ENCODE measurements at places on chromosomes 2 and 18.

GRCh38 chr2:114127372-114127771 lies 237.5 kb downstream of the ACTR3 start:
- DNase-seq: no peak

GRCh38 chr18:22314420-22314819 lies 103.3 kb downstream of the CTAGE1 start:
- DNase-seq: no peak

GRCh38 chr2:51219468-51219867 lies 187.5 kb upstream of the NRXN1 start:
- no peak for DNase-seq

DNA sequence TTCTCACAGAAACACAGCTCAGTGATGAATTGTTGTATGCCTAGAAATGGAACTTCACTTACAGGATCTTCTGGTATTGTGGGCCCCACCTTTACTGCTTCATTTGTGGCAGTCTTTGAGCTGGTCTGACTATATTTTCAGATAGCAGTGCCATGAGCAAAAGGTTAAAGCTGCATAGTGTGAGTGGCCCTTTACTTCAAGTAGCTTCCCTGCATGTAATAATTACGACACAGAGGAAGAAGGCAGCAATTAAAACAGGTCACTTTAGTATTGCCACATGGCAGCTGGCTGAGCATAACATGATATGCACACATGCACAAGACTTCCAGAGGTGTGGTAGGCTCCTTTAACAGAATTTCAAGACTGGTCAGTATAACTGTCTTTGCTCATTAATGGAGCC lies 426.3 kb upstream of the ZEB2 start:
- no peak for DNase-seq

DNA sequence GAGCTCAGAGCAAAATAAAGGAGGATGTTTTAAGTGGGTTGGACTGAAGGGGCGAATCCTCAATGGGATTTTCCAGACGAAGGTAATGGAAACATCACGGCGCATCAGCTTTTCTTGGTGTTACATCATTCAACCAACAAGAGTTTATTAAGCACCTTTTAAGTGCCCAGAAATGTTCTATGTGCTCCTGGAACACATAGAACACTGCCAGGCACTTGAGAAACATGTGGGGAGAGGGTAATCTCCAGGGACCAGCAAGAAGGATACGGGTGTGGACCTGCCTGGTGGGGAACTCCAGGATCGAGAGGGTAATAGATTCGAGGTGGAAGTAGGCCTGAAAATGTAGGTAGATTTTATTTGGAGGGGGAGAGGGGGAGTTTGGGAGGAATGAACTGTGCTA lies 168.6 kb downstream of the PRKCE start:
- DNase-seq: no peak

DNA sequence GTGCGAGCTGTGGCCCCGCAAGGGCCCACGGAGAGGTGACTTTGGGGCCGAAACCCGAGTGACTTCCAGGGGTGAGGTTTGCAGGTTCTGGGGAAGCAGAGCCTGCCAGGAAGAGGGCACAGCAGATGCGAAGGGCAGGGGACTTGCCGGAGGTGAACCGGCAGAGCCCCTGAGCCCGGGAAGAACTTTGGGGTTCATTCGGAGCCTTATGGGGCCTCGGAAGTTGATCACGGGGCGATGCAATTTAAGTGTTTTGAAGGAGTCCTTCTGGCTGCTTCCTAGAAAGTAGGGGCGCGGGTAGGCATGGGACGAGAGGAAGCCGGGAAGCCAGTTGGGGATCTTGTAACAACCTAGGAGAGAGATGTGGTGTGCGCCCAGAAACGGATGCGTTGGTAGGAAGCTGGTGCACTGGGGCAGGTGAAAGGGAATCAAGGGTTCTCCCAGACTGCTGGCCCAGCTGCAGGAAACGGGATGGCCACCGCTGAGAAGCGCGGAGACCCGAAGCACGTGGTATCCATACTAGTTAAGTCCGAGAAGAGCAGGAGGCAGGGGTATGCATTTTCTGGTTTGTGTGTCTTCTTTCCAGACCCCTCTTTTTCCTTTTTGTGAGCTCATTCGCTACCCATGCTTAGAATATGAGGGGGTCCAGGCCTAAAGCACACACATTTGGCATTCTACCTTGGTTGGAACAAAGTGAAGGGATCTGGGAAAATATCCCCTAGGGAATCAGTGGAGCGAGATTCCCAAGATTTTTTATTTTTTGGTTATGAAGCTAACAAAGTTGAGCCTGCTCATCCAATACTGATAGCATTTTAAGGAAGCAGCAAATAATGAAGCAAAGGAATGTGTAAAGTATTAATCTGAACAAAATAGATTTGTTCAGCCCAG lies 758 bp downstream of the SCLY start:
- DNase-seq: peak; percentile 52

GRCh38 chr2:126930970-126931590 lies 32.4 kb downstream of the TEX51 start:
- DNase-seq: no peak

- no peak for DNase-seq
Measured at GRCh38 chr2:136248242-136248641, 130.3 kb upstream of the CXCR4 start.

DNA sequence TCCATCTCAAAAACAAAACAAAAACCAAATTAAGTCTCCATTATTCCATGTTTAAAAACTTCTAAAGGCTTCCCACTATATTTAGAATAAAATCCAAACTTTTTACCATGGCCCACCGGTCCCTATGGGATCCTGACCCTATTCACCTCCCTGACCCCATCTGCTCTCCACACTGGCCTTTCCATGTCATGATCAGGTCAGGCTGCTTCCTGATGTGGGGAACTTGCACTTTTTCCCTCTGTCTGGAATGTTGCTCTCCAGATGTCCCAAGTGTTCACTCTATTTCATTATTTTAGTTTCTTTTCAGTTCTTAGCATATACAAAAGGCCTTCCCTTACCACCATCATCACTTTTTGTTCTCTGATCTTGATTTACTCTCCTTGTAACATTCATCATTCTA lies 7.5 kb upstream of the MTA3 start:
- no peak for DNase-seq

All from D341Med (cell line).